Thoracic aorta (tissue), 2 donors: ENCODE measurements at places on chromosomes 7 and 10. TPM values are rescaled to one million over a fixed set of nuclear protein-coding genes. Genes with fewer than 3 reads are reported as not detected.

ZP3 gene
- total RNA-seq, result 1.6 TPM

- H3K36me3 ChIP-seq, result no peaks in the 10 kb centered on the region
- no peak overlapping the region for H3K4me3 ChIP-seq
- peaks cover 12% of the 10 kb centered on the region for H3K4me1 ChIP-seq
- DNase-seq, result no peak
- H3K27me3 ChIP-seq, result no peaks in the 10 kb centered on the region
Observed at GRCh38 chr10:76155961-76156360, 724.5 kb downstream of the LRMDA start.

DNA sequence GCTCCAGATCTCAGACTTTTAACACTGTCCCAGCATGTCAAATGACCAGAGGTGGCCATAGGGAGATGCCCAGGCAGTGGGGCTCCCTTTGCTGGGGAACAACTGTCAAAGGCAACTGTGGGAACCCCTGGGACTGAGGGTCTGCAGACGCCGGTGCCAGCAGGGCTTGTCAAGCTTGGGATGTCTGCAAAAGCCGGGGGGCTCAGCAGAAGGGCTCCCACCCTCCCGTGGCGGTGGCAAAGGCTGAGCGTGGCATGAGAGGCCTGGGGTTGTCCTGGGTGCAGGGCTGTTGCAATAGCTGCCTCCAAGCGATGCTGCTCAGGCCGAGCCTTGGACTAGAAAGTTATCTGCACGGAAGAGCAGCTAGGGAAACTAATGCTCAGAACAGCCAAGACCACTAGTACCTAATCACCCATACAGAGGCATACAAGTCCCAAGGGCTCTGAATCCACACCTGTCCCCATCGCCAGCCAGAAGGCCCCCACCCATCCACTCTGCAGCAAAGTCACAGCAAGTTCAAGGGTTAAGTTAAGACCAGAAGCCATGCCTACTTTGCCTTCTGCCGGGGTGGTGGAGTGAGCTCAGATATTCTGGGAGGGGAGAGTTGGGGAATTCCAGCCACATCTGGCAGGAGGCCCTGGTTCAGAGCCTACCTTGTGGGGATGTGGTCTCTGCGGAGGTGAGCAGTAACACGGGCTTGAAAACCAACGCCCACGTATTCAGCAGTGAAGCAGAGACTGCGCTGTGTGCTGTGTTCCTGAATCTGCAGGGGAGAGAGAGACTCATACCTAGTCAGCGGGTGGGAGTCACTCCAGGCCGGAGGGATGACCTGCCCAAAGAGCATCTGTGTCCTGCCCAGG is 4.6 kb downstream of the SH2B2 start:
- no peaks in the 10 kb centered on the region for H3K36me3 ChIP-seq
- peaks cover 21% of the 10 kb centered on the region for H3K4me1 ChIP-seq
- DNase-seq, result no peak
- H3K27me3 ChIP-seq, result no peaks in the 10 kb centered on the region

- no peak overlapping the region for H3K4me3 ChIP-seq
- peak overlapping the region; percentile 39 for H3K27ac ChIP-seq
- peaks cover 10% of the 10 kb centered on the region for H3K36me3 ChIP-seq
- H3K4me1 ChIP-seq, result peaks cover 24% of the 10 kb centered on the region
- peak; percentile 7 for DNase-seq
Observed at GRCh38 chr10:122419876-122420623, 34.4 kb upstream of the ARMS2 start.

- H3K4me1 ChIP-seq, result no peaks in the 10 kb centered on the region
- DNase-seq, result no peak
- no peaks in the 10 kb centered on the region for H3K36me3 ChIP-seq
- no peak overlapping the region for H3K4me3 ChIP-seq
Observed at GRCh38 chr7:154587792-154588191, 415.1 kb downstream of the PAXIP1 start.

- no peak overlapping the region for H3K4me3 ChIP-seq
- H3K27me3 ChIP-seq, result no peaks in the 10 kb centered on the region
- H3K4me1 ChIP-seq, result no peaks in the 10 kb centered on the region
Observed at GRCh38 chr7:114026486-114027089, 107.8 kb upstream of the PPP1R3A start.

GRCh38 chr7:22668971-22669401 is 58.0 kb upstream of the IL6 start:
- no peak overlapping the region for H3K27ac ChIP-seq
- no peak for DNase-seq
- no peak overlapping the region for H3K4me3 ChIP-seq
- no peaks in the 10 kb centered on the region for H3K27me3 ChIP-seq
- H3K36me3 ChIP-seq, result no peaks in the 10 kb centered on the region
